ENCODE measurements at places on chromosomes 16 and 17.

GRCh38 chr16:80824623-80825364, 20.4 kb upstream of the CDYL2 start:
- peak; percentile 26 for DNase-seq

DNA sequence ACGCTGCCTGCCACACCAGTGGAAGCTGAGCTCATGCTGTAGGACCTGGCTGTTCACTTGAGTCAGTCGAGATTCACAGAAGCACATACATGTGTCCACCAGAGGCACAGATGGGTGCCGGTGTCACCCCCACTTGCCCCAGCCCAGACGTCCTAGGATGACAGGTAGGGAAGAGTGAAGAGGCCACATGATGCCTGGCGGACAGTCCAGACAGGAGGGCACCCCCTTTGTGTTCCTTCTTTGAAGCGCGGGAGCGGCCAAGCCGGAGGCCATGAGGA, 8.8 kb downstream of the UBE2I start:
- DNase-seq: no peak

DNA sequence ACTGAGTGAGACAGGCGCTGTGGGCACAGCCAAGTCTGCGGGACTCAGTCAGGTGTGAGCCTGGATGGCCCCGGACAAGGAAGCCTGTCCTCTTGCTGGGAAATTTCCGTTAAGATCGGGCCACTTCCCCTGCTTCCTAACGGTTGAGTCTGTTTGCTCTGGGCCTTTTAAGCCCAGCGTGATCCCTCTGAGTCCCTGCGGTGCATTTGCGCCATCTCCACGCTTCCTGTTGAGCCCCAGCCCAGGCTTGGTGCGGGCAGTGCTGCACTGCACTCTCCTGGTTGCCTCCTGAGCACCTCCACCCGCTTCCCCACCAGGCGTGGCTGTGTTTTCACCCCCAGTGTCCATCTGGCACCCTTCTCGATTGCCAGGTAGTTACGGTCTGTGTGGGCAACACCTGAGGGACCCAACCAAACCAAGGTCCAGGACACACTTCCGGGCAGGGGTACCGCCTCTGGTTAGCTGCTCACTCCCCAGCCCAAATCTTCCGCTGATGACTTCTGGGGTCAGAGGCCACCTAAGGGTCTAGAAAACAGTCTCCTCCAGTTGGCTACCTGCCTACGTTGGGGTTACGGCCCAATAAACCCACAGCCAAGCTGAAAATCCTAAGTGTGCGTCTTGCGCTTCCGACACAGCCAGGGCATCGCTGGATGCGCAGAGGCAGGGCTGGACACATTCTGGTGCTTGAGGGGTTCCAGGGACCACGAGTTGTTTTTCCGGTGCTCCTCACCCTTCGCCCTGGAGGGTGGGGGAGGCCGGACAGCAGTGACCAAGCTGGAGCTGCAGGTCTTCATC, 1.4 kb upstream of the SLC25A10 start:
- peak; percentile 17 for DNase-seq

- DNase-seq: peak; percentile 98
Measured at GRCh38 chr17:58517928-58518609, 3.6 kb upstream of the MTMR4 start.

DNA sequence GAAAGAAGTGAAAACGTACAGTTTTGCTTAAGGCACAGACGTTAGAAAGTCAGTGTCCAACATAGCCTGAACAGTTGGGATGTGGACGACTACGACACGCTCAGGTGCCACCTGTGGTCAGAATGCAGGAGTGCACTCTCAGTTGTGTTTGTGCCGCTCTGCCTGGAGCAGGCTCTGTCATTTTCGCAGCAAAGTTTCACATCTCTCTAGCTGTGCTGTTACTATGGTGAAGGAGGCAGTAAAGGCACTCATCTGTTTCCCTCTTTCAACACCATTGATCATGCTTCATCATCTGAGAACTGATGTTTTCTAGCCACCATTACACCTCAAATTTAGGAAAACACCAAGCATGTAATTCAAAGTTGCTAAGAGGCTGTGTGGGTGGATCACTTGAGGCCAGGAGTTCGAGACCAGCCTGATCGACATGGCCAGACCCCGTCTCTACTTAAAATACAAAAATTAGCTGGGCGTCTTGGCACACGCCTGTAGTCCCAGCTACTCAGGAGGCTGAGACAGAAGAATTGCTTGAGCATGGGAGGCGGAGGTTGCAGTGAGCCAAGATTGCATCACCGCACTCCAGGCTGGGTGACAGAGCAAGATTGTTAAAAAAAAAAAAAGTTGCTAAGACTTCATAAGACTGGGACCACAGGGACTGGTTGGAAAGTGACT, 44.9 kb upstream of the DNAJA2 start:
- DNase-seq: peak; percentile 29

DNA sequence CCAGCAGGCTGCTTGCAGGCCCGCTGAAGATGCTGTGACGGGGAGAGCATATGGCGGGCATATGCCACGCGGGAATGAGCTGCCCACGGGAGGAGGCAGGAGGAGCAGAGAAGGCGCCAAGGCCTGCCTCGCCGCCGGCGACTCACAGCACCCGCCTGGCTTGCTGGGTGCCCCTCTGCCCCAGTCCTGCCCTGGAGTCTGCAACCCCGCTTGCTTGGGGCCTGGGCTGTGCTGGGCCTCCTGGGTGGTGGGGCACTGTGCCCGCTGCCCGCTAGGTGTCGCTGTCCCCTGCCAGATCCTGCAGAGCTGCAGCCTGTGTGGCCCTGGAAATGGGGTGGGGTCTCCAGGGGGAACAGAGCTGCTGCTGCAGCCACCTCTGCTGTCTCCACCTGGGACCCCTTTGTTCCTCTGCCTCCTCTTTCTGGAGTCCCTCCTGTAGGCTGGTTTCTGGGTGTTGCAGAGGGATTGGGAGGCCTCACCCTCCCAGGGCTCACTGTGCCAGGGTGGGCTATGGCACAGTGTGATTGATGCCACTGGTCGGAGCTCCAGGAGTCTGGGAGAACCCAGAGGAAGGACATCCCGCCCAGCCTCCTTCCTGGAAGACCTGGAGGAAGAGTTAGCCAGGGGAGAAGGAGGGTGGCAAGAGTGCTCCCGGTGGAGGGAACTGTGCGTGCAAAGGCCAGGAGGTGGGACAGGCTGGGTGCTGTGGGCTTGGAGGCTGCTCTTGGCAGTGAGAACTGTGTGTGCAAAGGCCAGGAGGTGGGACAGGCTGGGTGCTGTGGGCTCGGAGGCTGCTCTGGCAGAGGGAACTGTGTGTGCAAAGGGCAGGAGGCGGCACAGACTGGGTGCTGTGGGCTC, 141.0 kb upstream of the CIBAR2 start:
- DNase-seq: peak; percentile 70

GRCh38 chr16:57539072-57539796, 2.9 kb upstream of the CCDC102A start:
- DNase-seq: no peak

DNA sequence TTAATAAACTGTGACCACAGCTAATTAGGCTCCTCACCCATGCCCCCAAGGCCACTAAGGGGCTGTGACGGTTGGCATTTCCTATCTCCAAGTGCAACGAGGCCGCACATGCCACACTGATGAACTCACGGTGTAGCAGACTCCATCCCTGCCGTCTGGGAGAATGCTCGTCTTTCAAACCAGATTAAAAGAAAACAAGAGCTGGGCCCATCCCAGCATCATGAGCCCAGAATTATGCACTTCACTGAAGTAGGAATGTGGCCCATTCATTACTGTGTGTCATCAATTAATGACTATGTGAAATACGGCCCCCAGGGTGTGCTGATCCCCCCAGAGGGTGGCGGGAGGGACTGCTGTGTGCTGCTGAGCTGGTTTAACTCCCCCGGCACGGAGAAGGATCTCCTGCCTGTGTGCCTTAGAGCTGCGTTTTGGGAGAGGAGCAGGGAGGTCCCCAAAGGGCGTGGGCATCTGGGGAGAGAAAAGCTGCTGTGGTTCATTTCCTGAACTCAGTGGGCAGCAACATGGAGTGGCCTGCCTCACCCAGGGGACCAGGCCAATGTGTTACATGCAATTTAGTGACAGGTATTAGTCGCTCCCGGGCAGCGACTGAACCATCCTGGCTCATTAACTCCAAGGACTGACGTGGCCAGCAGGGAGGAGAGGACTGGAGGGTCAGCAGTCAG, 194.5 kb downstream of the FOXL1 start:
- DNase-seq: no peak

DNA sequence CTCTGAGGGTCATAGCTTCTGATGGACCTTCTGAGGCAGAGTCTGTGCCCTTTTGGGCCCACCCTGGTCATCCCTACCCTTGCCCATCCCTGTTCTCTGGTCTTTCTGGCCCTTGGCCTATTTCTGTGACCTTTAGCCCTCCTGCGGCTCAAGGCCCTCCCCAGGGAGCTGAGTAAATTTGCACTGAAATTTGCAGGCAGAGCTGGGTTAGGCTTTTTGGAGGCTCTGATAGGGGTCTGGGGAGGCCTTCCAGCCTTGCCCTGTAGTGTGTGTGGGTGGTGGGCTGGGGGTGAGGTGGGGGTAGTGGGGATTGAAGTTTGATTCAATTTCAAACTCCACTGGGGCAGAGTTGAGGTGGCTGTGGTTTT, 17.8 kb downstream of the RARA start:
- DNase-seq: no peak

All from activated CD8-positive, alpha-beta memory T cell treated with anti-CD3 and anti-CD28 coated beads, Interleukin-2, amount 50 U/mL, for 4 hours (primary cell).